Iris pigment epithelial cell (primary cell): ENCODE measurements at places on chromosomes 1 and 21.

GRCh38 chr1:15417059-15417934 lies 7.6 kb downstream of the EFHD2 start:
- DNase-seq: peak; percentile 81

DNA sequence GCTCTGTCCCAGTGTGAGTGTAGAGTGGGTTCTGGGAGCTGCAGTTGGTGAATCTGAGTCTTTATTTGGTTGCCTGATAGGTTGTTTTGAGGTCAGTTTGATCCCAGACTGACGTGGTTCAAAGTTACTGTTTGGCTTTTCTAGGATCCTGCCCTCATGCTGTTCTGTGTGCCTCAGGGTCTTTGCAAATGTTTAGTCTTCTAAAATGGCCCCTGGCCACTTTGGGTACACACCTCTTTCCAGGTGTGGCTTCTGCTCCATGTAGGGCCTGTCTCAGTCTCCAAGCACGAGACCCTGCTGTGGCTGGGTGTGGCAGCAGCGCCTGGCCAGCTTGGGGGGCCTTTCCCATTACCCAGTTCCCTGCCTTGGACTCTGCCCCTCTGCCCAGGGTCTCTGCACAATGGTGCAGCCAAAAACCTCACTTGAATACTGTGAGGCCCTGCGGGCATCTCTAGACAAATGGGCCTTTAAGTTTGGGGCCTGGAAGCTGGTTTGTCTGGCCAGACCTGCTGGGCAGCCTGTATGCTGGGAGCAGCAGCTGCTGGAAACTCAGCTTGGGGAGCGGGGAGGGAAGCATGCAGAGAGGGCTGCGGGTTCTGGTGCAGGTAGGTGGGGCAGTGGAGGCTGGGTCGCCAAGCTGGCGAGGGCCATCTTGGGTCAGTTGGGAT lies 5.6 kb downstream of the PTPRF start:
- no peak for DNase-seq

DNA sequence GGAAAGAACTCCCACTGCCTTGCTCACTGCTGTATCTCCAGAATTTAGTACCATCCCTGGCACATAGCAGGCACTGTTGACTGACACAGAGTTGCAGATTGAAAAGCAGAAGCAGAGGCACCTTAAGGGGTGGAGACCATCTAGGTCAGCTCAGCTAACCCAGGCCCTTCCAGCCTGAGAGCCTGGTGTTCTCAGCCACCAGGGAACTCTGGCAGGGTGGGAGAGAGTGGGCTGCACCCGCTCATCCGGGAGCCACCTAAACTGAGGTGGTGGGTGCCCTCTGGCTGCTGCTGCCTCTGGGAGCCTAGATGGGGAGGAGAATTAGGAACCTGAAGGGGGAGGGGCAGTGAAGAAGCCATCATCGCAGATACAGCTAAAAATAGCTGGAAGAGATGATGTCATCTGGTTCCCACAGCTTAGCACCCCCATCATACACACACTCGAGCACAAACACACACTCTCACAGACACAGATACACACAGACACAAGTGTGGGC lies 1.5 kb upstream of the TSPAN1 start:
- DNase-seq: peak; percentile 41

DNA sequence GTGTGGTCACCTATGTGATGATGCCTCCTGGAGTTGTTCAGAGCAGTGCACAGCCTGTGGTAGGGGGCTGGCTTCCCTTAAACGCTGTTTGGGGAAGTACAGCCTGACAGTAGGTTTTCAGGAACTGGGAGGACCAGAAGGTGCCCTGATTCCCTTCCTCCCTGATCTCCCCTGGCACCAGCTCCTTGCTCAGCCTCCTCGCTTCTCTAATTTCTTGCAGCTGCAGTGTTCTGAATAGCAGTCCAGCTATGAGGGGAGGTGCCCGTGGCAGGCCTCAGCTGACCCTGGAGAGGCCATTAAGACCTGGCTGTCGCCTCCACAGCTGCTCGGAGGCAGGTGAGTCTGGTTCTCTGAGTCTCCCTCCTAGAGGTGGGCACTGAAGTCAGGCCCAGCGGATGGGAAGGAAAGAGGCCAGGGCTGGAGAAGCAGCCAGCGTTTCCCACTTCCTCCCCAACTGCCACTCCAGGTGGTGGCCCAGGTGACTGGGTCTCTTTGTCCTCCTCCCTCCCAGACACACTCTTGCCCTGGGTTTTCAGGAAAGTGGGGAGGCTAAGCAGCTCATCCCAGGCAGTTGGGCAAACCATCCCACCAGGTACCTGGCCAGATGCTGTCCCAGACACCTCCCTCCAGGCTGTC lies 52.0 kb upstream of the RPL11 start:
- DNase-seq: no peak

- no peak for DNase-seq
These were observed 237.4 kb downstream of the LMX1A start for GRCh38 chr1:165119086-165119485.

DNA sequence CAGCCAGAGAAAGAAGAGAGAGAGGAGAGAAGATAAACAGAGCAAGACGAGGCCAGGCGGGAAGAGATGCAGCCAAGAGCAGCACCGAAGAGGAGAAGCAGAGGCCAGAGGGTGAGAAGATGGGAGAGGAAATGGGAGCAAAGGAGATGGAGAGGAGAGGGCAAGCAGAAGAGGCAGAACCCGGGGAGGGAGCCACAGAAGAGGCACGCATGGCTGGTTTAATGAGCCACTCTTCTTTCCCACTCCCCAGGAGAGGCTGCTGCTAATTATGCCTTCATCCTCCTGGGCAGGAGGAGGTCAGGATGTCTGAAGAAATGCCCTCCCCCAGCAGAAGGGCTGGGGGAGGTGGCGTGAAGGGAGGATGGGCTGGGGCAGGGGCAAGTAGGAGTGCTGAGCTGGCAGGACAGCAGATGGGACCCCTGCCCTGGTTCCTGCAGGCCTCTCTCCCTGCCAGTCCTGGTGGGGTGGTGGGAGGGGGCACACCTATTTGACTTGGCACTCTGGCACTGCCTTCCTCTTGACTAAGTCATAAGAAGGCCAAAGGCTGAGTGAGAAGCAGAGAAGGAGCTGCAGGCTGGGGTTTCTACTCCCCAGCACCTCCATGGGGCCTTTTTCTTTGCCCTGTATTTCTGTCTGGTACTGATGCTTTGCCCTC lies 32.3 kb downstream of the KIRREL1 start:
- no peak for DNase-seq
